ENCODE measurements at places on chromosomes 7 and 10.

DNA sequence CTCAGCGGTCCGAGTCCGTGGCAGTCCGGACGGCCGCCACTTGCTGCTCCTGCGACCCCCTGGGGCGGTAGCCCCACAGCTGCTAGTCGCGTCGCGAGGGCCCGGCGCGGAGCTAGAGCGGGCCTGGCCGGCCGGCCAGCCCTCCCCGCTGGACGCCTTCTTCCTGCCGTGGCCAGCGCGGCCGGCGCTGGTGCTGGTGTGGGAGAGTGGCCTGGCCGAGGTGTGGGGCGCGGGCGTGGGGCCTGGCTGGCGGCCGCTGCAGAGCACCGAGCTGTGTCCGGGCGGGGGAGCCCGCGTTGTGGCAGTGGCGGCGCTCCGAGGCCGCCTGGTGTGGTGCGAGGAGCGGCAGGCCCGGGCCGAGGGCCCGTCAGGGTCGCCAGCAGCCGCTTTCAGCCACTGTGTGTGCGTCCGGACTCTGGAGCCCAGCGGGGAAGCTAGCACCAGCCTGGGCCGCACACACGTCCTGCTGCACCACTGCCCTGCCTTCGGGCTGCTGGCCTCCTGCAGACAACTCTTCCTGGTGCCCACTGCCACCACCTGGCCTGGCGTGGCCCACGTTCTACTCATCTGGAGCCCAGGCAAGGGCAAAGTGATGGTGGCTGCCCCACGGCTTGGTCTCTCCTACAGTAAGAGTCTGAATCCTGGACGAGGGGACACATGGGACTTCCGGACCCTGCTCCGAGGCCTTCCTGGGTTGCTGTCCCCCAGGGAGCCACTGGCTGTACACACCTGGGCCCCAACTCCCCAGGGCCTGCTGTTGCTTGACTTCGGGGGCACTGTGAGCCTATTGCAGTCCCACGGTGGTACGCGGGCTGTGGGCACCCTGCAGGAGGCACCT lies 631 bp downstream of the HPS6 start:
- no peak for DNase-seq

- DNase-seq = peak; percentile 50
Measured at GRCh38 chr10:32982911-32983909, 25.2 kb upstream of the ITGB1 start.

- DNase-seq = peak; percentile 40
Measured at GRCh38 chr10:14879124-14879927, 660 bp downstream of the SUV39H2 start.

DNA sequence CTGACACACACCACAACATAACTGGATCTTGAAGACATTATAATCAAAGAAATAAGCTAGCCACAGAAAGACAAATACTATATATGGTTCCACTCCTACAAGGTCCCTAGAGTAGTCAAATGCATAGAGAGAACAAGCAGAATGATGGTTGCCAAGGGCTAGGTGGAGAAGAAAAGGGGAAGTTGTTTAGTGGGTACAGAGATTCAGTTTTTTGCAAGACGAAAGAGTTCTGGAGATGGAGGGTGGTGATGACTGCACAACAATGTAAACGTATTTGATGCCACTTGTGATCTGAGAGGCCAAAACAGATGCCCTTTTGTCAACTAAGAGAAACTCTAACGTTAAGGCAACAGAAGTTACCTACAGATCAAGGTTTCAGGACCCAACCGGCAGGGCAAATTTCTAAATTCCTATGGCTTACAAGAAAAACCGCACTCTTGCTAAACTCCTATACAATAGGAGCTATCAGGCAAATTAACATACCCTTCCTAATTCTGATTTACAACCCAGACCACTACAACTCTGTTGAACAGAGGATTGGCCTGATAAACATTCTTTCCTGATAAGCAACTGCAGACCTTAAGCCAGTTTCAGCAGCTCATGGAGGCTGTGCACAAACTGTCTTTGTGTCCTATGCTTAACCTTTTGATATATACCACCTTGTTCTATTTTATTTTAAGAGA lies 69.0 kb downstream of the FAM107B start:
- DNase-seq = no peak

DNA sequence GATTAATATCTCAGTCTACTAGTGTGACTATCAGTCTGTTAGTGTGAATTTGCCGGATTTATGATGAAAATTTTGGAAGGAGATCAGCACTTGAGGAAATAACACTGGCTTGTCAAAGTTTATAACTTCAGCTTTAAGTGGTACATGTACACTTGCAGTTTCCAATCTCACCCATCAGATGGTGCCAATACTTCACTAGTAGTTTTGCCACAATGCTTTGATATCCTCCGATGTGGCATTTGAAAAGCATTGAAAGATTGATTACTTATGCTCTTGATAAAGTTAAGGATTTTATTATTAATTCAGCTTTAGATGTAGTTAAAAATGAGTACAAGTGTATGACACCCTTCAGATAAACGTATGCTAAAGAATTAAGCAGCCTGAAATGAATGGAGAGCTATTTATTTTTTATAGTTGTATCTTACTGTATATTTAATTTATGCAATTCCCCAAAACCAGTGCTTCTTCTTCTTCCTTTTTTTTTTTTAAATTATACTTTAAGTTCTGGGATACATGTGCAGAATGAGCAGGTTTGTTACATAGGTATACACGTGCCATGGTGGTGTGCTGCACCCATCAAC lies 98.2 kb downstream of the ANLN start:
- peak; percentile 66 for DNase-seq

- no peak for DNase-seq
Measured at GRCh38 chr10:33211106-33211878, 123.2 kb downstream of the NRP1 start.

- no peak for DNase-seq
Measured at GRCh38 chr7:122014697-122015096, 129.4 kb downstream of the AASS start.

- DNase-seq = no peak
Measured at GRCh38 chr10:78785066-78785465, 283.7 kb upstream of the ZMIZ1 start.

- DNase-seq = no peak
Measured at GRCh38 chr7:139918480-139918879, 89.4 kb downstream of the TBXAS1 start.

- DNase-seq = no peak
Measured at GRCh38 chr10:106255111-106255678, 909.3 kb downstream of the SORCS1 start.
